HCEC 1CT (cell line): ENCODE measurements at places on chromosomes 6 and 20.

DNA sequence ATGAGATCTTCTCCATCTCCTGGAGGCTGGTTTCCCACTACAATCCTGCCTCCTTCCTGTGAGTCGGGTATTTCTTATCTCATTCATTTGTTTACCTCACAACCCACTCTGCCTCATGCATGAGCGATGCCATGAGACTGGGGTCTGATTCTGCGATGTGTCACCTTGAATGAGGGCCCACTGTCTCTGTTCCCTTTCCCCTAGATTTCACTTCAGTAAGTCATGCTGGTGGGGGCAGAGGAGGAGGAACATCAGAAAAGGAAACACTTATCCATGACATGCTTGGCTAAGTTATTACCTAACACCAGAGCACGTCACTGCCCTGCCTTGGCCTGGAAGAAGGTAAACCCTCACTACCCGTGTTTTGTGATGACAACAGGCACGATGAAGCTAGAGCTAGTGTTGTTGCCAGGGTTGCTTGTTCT is 337.4 kb upstream of the PRDM1 start:
- DNase-seq = peak; percentile 41

GRCh38 chr20:22223236-22223635 is 361.1 kb downstream of the FOXA2 start:
- no peak for DNase-seq

- no peak for DNase-seq
Measured at GRCh38 chr6:108364470-108364869, 69.6 kb downstream of the AFG1L start.

- peak; percentile 70 for DNase-seq
Measured at GRCh38 chr20:9590189-9590588, 75.8 kb downstream of the LAMP5 start.

DNA sequence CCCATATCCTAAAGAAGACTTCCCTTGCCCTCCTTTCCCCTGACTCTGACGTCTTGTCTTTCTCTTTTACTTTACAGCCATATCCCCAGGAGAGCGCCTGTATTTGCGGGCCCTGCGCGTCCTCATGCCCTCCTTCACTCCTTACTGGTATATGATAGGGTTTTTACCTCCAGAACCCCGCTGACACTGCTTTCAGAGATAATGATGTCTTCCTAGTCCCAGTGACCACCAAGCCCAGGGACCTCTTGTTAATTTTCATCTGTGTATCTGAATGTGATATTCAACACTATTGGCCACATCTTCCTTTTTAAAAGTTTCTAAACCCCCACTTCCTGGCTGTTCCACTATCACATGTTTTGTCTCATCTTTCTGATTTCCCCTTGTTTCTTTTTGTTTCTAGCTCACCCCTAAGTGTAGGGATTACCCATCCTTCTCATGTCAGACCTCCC is 102.0 kb downstream of the HIVEP1 start:
- DNase-seq = no peak

DNA sequence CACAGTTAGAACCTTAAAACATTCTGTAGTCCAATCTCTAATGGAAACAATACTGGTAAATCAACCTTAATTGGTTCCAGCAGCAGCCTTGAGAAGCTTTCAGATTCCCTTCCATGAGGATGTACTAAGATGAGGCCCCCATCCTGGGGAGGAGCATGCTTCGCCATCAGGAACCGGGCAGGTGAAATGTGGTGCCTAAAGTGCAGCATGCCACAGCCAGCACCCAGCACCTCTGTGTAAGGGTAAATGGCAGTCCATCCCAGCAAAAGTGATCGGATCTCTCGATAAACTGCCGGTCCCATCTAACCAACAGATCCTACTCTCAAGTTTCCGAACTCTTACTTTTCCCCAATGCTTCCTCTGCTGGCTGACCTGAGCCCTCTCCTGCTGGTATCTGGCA is 166.3 kb upstream of the PDE10A start:
- no peak for DNase-seq

DNA sequence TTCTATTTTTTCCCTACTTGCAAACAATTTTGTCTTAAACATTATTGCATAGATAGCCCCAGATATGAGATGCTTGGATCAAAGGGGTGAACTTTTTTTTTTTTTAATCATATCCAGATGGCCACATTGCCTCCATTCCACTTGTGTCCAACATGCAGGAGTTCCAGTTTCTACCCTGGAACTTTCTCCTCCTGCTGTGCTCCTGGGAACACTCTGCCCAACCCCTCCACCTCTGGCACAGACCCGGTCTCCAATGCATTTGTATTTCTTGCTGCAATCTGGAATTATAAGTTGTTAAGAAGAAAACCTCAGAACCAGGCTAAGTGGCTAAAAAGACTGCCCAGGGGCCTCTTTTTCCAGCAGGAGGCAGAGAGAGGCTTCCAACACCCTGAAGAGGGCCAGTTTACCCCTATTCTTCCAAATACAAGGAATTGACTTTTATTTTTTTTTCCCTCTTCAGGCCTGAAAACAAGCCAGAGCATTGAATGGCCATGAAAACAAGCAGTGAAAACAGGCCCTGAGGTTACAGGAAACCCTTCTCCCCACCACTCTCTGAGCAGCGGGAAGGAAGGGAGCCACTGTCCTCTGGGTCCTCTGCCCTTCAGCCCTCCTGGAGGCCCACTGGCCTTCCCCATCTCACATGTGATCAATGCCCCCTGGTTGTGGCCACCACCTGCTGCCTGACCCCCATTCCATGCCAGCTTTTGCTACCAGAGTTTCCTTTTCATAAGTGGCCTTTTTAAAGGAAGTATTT is 44.3 kb downstream of the PDYN start:
- no peak for DNase-seq

- DNase-seq = peak; percentile 80
Measured at GRCh38 chr6:31559958-31560696, 12.0 kb upstream of the LTA start.

- peak; percentile 89 for DNase-seq
Measured at GRCh38 chr6:113632220-113632864, 224.8 kb upstream of the MARCKS start.

DNA sequence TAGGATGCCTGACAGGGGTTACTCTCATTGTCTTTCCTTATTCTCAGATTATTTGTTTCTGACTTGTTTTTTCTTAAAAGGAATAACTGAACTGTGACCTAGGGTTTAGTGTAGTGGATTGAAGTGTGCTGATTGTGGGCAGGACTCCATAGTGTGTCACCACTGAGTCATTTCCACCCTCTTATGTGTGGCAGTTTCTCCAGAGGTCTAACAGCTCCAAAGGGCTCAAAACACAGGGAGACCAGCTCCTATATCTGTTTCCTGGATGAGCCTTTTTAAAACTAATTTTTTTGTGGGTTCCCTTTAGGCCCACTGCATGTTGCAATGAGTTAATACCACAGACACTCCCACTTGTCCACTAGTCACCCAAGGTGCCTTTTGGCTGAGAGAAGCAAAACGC is 951.1 kb upstream of the ADGRB3 start:
- DNase-seq = peak; percentile 96

DNA sequence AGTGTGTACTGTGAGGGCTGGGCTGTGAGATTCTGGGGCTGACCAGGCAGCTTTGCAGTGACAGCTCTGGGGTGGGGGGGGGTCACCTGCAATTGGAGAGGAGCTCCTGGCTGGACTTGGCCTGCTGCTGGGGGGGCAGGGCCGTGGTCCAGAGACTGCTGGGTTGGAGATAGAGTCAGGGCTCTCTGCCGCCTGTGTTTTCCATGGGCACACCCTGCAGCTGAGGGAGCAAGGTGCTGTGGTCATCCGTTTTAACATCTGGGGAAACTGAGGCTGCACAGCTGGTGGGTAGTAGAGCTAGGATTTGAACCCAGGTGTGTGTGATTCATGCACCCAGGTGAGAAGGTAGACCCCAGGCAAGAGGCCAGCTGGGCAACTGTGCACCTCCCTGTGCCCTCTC is 7.3 kb downstream of the DLGAP4 start:
- no peak for DNase-seq

DNA sequence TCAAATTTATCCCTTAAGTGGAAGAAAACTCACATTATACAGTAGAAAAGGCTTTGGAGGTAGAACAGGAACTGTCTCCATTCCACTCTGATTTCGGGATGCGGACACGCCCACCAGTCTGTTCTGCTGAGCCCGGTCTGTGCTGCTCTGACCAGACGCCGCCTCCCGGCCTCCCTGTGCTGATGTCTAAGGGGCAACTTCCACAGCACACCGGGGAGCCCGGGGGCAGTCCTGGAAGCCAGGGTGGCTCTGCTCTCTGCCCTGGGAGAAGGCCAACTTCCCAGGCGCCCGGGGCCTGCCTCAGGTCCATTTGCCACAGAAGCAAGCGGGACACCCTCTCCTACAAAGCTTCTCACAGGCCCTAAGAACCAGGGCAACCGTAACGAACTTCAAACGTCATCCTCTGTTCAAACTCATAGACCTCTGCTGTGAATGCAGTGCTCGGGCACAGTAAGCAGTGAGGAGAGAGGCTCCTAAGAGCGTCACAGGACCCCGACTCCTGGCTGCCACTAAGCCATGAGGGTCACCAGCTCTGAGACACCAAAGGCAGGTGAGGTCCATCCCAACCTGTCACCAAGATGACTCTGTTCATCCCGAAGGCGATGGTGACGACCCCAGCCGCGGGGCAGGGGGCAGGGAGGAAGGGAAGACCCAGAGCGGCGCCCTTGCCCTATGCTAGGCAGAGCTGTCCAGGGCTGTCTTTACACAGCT is 5.6 kb downstream of the TAF4 start:
- no peak for DNase-seq

GRCh38 chr20:48585061-48585870 is 242.5 kb downstream of the PREX1 start:
- DNase-seq = no peak

- DNase-seq = no peak
Measured at GRCh38 chr20:37567331-37567665, 39.6 kb upstream of the BLCAP start.

- DNase-seq = no peak
Measured at GRCh38 chr6:64238071-64238470, 602.5 kb downstream of the PHF3 start.

GRCh38 chr20:24784607-24785006 is 164.5 kb upstream of the CST7 start:
- no peak for DNase-seq

DNA sequence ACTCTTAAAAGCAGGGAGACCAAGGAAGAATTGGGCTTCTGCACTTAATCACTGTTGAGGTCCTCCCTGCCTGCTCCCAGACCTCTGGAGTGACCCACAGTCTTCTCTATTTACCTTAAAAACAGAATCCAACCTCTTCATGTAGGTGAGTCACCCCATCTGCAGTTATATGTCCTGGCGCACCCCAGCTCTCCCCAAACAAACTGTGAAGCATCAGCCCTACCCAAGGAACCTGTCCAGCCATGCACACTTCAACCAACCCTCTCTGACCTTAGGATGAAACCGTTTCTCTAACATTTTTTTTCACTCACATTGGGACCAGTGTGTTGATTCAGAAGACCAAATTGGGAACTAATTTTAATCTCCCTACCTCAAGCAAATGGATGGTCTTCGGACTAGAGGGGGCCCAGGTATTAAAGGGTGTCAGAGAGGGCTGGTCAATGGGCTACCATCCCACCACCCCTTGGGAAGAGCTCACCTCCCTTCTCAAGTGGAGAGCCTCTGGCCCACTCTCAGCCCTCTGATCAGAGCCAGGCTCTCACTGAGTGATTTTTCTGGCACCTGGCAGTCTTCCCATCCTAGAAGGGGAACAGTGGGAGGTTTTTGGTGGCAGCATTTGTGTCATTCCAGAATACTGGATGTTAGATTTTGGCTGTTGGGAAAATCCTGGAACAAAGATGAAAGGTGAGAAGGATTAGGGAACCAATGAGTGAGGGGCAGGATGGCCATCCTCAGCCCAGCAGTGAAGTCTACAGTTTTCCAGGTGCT is 203.6 kb downstream of the LRFN2 start:
- DNase-seq = no peak
